ENCODE measurements at places on chromosomes 4 and X.

GRCh38 chrX:69152417-69152841 is 12.8 kb downstream of the PJA1 start:
- no peak for DNase-seq

DNA sequence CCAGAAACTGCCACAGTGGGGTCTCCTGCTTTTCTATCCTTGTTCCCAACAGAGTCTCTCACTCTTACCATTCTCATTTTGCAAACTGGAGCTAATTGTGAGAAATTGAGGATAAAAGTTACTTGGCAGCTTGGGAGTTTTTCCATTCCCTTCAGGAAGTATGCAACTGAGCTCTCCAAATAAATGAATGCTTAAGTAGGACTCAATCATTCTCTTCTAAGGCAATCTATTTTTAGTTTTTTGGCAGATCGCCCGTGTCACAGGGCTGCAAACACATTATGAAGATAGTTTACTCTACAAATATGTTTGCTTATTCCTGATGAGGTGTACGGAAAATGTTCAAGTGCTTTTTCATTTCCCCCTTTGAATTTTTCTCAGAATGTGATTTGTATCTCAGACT is 5.3 kb downstream of the ASB11 start:
- DNase-seq = peak; percentile 54

DNA sequence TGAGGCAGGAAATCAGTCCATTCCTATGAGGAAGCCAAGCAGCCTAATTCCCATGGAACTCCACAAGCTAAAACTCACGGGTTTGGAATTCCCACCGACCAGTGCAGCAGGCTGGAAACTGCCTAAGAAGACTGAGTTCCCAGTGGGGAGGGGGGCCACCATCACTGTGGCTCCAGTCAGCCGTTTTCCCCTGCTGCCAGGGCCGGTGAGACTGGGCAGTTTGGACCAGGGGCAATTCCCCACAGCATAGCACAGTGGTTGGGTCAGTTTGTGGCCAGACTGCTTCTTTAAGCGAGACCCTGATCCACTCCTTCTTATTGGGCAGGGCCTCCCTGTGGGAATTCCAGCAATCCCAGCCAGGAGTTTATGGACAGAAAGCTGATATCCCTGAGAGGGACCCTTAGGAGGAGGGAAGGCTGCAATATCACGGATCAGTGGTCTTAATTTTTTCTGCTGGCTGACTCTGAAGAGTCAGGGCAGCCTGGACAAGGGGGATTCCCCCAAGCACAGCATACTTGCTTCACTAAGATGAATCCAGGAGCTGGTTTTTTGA is 20.7 kb downstream of the PAGE5 start:
- DNase-seq = no peak

DNA sequence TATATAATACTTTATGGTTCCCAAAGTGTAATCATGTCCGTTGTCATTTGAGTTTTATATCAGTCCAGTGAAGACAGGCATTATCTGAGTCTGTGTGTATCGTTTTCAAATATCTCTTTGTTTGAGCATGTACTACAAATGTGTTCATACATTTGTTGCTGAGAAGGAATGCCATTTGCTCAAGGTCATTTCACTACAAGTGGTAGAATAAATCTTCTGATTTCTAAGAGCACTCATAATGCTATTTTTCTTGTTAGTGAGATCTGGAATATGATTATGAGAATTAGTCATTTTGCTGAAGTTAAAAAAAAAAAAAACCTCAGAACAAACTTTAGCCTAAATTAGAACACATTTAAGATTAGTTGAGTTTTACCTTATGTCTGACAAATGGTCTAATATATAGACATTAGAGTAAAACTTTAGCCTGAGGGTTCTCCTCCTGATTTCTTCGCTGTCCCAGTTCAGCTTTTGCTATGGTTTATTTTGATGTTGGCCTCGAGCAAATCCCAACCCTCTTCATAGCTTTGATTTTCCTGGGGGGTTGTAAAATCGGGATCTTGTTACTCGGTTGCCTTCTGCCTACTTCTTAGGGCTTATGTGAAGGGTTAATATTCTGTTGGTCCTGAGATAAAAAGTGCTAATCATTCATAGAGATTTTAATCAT is 87.1 kb downstream of the TMEM131L start:
- DNase-seq = no peak

DNA sequence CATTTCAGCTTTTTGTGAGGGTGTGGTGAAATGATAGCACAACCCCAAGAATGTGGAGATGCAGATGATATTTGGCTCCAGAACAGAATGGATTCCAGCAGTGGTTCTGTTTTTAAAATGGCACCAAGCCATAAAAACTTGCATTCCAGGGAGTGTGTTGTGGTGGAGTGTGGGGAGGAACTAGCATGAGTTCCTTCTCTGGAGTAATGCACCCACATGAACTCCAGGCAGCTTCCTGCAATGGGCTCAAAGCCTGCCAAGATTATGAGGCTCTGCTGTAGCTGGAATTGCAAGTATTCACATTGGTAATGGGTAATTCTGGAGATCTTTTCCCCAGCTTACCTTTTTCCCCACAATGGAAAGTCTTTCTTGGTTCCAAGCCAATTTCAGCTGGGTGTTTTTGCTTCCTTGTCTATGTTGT is 161.4 kb downstream of the RAB28 start:
- DNase-seq = no peak

- DNase-seq = no peak
Observed at GRCh38 chrX:110037178-110037577, 34.3 kb downstream of the TMEM164 start.

- DNase-seq = no peak
Observed at GRCh38 chrX:132651421-132652086, 162.7 kb upstream of the MBNL3 start.

DNA sequence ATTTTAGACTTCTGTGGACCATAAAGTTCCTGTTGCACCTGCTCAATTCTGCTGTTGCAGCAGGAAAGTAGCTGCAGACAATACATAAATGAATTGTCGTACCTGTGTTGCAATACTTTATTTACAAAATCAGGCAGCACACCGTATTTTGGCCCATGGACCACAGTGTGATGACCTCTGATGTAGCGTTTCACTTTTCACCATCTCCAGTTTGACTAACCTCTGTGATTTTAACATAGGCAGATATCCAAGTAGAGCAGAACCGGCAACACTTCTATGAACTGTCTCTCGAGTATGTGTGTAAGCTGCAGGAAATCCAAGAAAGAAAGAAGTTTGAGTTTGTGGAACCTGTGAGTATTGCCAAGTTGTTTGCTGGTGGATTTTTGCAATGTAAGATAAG is 132.7 kb downstream of the ARHGAP10 start:
- no peak for DNase-seq

DNA sequence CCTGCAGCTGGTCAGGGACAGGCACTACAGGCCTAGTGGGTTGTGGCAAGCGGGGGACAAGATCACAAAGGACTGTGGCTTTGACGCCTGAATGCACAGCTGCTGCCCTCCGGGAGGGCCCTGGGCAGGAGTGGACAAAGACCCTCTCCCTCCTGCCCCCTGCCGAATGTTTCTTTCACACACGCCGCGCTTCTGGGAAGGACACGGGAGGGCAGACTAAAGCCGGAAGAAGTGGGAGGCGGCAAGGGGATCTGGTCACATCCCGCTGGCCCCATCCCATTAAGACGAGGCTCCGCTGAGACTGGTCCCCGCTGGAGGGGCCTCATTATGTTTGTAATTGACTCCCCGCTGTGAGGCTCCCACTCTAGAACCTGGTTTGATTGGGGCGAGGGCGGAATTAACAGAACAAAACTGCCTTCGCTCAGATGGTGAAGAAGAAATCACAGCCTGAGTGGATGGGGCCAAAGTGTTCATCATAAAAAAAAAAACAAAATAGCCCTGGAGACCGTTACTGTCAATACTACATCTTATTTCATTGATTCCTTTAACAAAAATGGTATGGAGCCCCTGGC is 37.8 kb upstream of the PSAPL1 start:
- DNase-seq = no peak

DNA sequence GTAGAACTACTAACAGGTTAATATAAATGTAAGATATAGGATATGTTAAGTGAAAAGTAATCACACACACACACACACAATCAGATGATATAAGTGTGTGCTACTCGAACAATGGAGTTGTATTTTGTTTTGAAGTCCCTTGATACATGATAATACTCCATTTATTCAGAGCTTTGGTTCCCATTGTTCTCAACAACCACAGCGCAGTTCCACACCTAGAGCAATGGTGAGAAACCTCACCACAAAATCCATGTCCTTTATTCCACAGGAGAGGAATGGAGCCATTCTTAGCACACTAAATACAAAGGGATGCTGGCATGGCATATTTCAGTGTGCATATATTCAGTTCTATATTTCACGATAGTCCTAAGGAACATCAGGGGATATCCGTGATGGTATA is 139.2 kb downstream of the PPP3CA start:
- DNase-seq = no peak

GRCh38 chrX:23773601-23774175 is 9.3 kb upstream of the SAT1 start:
- DNase-seq = no peak

DNA sequence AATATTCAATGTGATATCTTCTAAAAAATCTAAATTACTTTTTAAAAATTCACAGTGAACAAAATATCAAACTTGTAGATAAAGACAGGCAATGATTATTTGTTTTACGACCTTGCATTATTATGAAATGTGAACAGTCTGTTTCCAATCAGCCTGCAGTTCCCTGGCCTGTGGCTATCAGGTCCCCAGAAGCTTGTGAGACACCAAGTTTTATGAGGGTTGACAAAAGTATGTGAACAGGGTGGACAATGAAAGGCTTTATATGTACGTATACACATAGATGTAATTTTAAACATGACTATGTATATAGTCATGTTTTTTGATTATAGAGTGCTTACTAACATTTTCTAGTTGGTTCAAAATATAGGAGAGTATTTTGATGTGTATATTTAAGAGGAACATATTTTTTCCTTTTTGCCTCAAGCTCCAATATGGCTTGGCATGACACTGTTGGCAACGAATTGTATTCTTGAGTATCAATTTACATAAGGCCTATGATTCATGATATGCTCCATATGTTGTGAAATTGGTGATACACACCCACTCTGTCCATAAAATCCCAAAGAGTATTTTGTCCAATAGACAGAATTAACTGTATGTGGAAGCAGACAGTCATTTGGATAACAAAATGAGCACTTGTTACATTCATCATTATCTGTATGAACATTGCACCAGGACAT is 55.7 kb downstream of the BTC start:
- no peak for DNase-seq

DNA sequence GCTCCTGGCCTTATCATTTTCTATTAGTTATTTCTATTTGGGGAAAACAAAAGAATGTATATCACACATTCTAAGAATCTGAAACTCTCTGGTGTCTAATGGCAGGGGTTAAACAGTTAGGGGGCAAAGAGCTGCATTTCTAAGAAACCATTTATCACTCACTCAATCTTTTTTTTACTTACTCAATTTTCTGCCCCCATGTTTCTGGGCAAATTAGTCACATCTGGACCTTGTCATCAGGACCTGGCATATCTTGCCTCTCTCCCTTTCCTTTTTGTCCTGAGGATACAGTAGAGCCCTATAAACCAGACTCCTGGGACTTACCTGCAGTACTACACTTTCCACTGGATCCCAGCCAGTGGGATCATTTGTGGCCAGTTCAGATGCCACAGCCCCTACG is 89.1 kb downstream of the ANXA3 start:
- no peak for DNase-seq

DNA sequence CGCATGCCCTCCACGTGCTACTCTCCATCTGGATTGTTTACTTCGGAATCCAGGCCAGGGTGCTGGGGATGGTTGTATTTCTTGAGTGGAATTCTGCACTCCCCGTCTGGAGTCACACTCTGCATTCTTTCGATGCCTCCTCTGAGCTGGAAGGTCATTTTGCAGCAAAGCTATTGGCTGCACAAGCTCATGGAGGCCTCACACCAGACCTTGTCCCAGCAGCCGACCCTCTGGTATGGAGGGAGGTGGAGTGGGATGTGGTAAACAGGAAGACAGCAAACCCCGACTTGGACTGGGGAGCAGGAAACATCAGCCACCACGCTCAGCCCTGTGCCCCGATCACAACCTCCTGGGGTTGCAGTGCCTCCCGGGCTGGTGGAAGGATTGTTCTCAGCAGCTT is 225.3 kb upstream of the LNX1 start:
- DNase-seq = no peak

GRCh38 chrX:21723084-21723483 is 34.8 kb downstream of the SMPX start:
- DNase-seq = peak; percentile 14

GRCh38 chr4:83378419-83378818 is 43.8 kb upstream of the HPSE start:
- DNase-seq = no peak

- no peak for DNase-seq
Observed at GRCh38 chr4:176036585-176037205, 28.9 kb upstream of the WDR17 start.

- no peak for DNase-seq
Observed at GRCh38 chr4:57985161-57985560, 875.0 kb upstream of the IGFBP7 start.

GRCh38 chr4:80072228-80072743 is 743 bp downstream of the ANTXR2 start:
- peak; percentile 49 for DNase-seq

DNA sequence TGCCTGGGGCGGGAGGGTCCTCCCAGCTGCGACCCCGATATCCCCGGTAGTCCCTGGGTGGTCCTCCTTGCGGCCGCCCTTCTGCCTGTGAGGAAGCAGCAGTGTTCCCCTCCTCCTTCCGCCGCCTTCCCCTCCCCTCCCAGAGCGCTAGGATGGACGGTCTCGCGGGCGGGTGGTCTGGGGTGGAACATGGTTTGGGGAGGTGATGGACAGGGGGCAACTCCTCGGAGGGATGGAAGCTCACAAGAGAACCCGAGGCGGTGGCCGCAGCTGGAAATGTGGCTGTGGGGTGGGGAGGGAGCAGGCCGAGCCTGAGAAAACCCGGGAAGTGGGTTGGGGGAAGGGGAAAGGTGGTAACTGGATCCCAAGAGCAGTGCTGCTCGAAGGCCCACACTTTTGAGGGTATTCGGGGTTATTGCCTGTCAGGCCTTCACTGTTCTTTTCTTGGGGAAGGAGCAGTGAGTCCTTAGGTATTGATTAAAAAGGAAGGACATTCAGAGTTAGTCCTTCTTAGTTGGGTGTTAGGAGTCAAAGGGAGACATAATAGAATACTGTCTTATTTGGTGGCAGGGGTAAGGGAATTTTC is 581 bp downstream of the UBE2K start:
- peak; percentile 60 for DNase-seq

GRCh38 chrX:150683536-150684146 is 9.6 kb upstream of the MTMR1 start:
- DNase-seq = peak; percentile 49

GRCh38 chr4:183444214-183445096 is at the start of gene CDKN2AIP:
CDKN2AIP (plus strand) TSS chr4:183444636; CDS start chr4:183444798, 162 bp downstream.
- peak; percentile 96 for DNase-seq

DNA sequence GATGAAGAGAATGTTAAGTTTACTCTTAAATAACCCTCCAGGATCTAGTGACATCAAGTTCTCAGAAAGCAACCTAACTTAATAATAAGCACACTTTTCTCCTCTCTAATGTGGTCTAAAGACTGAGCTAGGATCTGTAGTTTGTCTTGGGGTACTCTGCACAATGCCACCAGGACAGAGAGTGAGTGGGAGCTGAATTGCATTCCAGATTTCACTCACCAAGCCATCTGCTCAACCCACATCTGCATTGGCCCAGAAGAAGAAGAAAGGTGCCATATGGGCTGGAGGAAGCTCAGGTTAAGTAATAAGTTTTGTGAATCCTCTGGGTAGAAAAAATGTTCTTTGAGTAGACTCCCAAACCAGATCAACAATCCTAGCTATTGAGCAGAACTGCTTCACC is 384.6 kb downstream of the PPP3CA start:
- no peak for DNase-seq

GRCh38 chr4:37054531-37055077 is 189.9 kb upstream of the NWD2 start:
- DNase-seq = no peak
